ENCODE measurements at places on chromosomes 2 and 18.

GRCh38 chr18:9535430-9535991 is 60.2 kb downstream of the RALBP1 start:
- no peak for DNase-seq

DNA sequence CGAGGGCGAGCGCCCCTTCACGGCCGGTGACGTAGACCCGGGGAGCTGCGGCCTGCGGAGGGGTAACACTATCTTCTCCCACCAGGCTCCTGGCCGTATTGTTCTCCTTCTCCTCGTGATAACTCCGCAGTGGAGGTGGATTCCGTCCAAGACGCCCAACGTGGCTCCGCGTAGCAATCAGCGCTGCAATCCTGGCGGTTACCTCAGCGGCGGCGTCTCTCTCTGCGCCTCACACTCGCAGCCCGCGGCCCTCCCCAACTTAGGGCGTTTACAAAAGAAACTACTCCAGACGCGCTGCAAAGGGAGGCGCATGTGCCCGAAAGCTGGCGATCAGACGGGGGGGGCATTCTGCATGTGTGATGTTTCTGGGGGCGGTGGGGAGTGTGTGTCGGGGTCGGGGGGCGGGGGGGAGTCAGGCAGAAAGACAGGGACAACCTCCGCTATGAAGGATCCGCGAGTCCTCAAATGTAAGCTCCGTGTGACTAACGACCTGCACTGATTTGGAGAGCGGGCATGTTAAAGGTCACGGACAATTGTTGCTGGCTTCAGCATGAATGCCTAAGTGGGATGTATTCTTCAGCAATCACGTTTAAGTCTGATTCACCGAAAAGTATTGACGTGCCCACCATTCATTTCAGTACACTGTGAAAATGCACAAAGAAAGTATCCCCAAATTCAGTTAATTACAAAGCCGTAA is 1.3 kb upstream of the ZNF516 start:
- no peak for DNase-seq

- DNase-seq: no peak
Measured at GRCh38 chr18:25422230-25422629, 70.3 kb upstream of the ZNF521 start.

DNA sequence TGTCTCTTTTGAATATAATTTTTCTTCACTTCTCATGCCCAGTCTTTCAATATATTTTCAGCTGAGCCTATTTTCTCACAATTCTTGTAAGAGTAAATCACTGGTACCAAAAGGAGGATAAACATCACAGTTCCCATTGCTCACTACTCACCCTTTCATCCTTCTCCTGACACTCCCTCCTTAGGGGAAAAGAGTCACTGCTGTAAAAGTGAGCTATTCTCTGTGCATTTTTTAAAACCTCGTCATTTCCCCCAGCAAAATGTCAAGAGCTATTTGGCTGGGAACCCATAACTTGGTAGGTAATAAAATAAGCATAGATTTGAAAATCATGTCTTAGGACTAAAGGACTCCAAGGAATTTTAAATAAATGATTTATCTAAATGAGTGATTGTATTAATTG is 340.1 kb upstream of the GYPC start:
- no peak for DNase-seq

GRCh38 chr2:239160226-239161143 is 240.3 kb downstream of the HDAC4 start:
- DNase-seq: no peak

GRCh38 chr2:24632172-24632571 is 141.1 kb downstream of the NCOA1 start:
- no peak for DNase-seq

GRCh38 chr2:232456296-232457120 is 555 bp downstream of the ALPI start:
- DNase-seq: no peak
